Right hindlimb (tissue), 1 donor: ENCODE measurements at places on chromosomes 6 and 20.
A peak's percentile ranks its signal among the peaks of the same experiment; 100 is the strongest.

GRCh38 chr20:25310921-25311728, 63.2 kb downstream of the PYGB start:
- DNase-seq, result no peak

GRCh38 chr20:17558154-17558940, 11.5 kb upstream of the DSTN start:
- DNase-seq, result peak; percentile 86

DNA sequence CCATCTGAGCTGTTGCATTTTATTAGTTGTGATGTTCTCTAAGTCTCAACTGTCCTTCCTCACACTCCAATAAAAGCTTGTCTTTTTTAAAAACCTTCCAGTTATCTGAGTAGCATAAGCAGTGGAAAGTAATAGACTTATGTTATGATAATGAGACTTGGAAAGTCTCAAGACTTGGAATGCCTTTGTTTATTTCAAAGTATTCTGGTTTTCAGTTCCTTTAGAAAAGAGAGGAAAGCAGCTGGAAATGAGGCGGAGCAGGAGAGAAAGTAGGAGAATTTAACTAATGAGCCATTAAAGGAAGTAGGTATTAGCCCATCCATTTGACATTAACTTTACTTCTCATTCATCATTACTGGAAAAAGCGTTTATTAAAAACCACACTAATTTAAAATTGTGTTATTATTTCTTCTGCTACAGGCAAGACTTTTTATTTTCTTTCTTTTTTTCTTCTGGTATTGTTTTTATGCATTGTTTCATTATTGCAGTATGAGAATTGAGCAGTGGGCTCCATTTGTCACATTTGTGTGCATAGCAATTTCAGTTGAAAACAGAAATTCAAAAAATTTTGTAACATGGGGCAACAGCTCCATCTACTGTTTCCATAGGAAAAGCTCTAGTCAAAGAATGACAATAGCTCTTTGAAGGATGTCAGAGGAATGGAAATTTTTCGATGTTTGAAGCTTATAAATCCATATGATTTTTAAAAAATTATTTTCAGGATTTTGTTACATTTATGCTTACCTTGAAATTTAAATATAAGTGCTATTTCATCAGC, 194.8 kb downstream of the COL9A1 start:
- no peak for DNase-seq

DNA sequence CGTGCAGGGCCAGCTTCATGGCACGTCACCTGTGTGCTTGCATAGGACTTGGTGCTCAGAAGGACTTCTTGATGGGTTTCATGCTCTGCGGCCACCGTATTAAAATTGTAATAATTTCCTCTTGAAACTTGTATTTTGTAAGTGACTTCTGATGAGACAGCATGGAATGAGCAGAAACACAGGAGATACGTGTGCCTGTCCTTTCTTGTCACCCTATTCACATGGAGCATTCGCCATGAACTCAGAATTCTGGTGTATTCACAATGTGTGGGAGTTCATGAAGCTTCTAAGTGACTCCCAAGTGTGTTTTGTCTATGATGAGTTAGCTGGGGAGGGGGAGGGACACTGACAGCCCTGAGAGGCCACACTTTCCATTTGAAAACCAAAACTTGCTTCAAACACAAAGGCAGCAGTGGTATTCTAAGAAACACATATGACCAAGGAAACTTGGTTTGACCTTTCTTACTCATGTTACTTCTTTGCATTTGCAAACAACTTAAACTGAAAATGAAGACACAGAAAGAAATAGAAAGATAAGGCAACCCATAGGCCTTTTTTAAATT, 92.1 kb upstream of the NEDD9 start:
- DNase-seq, result no peak

- no peak for DNase-seq
Measured at GRCh38 chr20:43198607-43199006, 8.9 kb upstream of the PTPRT start.

- DNase-seq, result no peak
Measured at GRCh38 chr20:16321291-16321690, 252.0 kb downstream of the KIF16B start.
